ENCODE measurements at places on chromosomes 5 and 9.

GRCh38 chr9:2622461-2623287 is 1.1 kb downstream of the VLDLR start:
- DNase-seq, result peak; percentile 44

DNA sequence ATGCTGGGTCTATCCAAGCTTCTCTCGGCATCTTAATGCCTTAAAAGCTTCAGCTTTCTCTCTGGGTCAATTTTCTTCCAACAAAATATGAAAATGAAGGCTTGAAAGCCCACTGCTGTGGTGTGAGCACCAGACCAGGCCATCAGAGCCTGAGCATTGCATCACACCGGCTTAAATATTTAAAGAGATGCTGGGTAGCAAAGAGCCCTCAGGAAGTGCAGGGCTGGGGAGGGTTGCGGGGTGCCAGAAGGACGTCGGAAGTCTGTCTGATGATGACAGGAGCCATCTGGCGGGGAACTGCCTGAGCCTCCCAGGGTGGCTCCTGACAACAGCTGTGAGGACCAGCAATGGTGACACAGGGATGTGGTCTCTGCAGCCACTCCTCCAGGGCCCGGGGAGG is 185.5 kb downstream of the OLFM1 start:
- no peak for DNase-seq

DNA sequence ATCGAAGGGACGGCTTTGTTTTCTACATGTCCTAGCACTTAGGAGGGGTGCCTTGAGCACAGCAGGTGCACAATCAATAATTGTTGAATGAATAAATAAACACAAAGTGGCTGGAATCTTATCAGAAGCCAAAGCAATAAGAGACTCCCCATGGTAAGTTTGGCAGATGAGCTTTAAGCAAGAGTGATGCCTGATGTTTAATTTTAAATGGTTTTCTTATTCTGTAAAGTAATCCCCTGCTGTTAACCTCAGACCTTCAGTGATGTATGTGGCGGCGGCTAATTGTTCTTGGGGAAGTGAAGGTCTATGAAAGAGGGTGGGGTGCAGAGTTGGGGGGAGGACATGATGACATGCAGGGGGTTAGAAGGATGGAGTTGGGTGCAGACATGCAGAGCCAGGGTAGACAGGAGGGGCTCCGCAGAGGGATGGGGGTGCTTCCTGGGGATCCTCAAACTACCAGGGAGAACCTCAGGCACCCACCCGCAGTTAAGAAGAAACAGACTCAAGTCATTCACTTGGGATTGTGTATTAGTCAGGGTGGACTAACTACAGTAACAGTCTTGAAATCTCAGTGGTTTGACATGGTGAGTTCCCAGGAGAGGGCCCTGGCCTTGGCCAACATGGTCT is 65.7 kb upstream of the SHB start:
- DNase-seq, result no peak

- peak; percentile 41 for DNase-seq
These were observed 57.3 kb upstream of the C6 start for GRCh38 chr5:41270423-41271251.

- no peak for DNase-seq
These were observed 43.3 kb downstream of the TLR4 start for GRCh38 chr9:117747386-117747970.

DNA sequence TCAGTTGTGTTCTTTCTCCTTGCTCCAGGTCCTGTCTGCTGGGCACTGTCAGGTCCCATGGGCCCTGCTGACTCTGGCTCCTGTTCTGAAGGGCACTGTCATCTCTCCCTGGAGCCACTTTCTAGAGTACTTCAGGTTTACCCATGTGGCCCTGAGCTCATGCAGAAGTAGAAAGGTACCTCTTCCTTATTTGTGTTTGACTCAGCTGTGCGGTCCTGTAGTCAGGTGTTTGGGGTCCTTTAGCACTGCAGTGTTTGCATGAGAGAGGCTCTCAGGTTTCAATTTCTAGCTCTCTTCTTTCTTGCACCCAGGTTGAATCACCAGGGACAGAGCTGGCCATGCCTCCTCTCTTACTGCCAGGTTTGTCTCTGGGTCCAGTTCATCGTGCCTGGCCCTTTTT is 71.5 kb downstream of the HSPA4 start:
- no peak for DNase-seq

DNA sequence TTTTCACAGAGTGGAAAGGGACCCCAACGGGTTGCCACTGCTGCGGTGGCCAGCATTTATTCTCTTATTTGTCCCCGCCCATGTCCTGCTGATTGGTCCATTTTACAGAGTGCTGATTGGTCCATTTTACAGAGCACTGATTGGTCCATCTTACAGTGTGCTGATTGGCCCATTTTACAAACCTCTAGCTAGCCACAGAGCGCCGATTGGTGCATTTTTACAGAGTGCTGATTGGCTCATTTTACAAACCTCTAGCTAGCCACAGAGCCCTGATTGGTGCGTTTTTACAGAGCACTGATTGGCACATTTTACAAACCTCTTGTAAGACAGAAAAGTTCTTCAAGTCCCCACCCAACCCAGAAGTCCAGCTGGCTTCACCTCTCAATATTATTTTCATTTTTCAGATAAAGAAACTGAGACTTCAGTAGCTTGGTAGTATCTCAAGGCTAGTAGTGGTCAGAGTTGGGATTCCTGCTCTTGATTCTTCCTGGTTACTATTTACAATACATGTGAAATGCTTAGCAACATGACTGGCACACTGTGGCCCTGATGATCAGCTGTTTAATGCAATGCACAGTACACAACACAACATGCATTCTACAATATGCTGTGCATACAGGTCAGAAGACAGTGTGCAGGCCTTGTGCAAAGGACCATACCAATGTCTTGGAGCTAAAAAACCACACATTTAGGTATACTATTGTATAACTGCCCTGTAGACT is 63.6 kb upstream of the BOD1 start:
- no peak for DNase-seq

GRCh38 chr9:127520941-127521918 is 69.9 kb downstream of the LRSAM1 start:
- DNase-seq, result peak; percentile 68

- DNase-seq, result no peak
These were observed 185.0 kb downstream of the SREK1 start for GRCh38 chr5:66329078-66329477.

DNA sequence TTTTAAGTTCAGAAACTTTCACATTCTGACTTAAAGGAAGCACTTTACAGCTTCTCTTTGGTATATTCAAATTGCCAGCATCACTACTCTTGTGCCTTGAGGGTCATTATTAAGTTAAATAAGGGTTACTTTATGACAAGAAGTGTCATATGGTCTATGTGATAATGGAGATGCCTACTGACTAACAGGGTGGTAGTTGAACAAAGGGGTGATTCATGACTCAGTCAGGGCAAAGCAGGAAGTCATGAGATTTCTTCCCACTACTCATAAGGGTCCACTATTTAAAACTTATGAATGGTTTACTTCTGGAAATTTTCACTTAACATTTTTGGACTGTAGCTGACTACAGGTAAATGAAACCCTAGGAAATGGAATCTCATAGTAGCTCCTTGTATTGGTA is 938.3 kb upstream of the PTPRD start:
- DNase-seq, result no peak

GRCh38 chr5:62283861-62284260 is 22.1 kb upstream of the KIF2A start:
- no peak for DNase-seq

DNA sequence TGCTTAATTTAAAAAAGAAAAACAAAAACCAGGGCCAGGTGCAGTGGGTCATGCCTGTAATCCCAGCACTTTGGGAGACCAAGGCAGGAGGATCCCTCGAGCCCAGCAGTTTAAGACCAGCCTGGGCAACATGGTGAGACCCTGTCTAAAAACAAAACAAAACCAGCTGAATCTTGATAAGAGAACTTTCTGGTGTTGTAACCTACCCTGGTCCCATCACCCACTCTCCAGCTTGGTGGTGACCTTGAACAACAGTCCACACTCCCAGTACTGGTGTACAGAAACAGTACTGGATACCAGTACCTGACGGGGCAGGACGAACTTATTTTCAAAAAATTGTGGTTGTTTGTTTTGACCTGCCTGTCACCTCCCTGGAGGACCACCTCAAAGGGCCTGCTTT is 30.9 kb downstream of the CLTA start:
- no peak for DNase-seq

GRCh38 chr9:10387282-10387681 is 225.5 kb downstream of the PTPRD start:
- no peak for DNase-seq
